ENCODE measurements at places on chromosomes 11 and 22.

- no peak for DNase-seq
These were observed 9.4 kb downstream of the CDC45 start for GRCh38 chr22:19488884-19489843.

DNA sequence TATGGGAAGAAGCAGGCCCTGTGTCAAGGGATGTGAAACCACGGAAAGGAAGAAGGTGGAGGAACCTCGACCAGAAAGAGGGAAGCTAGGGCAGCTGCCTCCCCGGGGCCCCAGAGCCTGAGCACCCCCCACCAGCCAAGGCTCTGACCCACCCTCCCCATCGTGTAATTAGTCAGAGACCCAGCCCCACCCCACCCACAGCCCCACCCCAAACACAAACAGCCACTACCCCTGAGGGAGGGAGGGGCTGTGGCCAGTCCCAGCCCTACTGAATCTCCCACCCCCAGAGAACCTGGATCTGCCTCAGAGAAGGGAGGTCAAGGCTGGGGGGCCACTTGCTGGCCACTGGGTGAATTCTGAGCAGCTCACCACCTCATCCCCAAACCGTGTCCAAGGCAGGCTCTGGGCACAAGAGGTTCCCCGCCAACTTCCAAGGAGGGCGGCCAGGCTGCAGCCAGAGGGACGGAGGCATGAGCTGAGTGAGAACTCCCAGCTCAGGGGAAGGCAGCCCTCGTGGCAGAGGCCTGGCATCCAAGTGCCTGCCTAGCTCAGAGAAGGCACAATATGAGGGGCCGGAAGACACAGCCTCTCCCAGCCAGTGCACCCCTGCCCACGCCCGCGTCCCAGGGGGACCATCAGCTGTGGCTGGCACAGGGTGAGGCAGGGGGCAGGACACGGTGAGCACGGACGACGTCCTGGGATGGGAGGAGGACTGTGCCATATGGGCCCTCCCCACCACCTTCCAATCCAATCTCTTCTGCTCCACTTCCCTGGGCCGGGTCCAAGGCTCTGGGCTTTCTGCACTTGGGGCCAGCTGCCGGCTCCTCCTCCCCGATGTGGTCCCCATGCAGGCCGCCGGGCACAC lies 2.7 kb downstream of the PLXNB2 start:
- no peak for DNase-seq

DNA sequence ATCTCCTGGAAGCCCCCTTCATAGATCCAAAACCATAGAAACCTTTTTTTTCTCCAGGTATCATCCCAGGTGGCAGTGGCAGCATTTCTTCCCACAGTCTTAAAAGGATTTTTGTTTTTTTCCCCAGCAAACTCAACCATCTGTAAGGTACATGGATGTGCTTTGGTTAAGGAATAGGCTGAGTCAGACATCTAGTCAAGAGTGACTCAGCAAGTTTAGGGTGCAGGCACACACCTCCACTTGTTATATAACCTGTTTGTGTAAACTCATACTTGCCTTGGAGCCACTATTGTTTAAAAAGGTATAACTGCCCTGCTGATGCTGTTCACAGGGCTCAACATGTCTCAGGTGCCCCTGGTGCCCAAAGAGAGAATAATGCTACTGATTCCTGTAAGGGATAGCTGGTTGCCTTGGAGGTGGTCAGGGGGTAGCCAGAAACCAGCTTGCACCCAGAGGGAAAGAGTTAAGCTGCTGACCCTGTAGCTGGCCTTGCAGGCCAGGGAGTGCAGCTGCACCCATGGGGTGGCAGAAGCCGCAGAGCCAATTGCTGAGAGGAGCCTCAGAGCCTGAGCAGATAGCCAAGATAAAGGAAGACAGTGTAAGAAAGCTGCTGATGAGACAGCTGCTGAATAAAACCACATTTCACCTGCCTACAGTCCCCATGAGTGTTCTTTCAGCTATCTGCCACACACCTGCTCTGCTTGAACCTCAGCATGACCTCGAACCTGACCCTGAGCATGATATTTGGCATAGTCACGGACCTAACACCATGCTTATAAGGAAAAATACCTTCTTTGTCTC lies 1726.1 kb upstream of the RAG2 start:
- DNase-seq, result no peak

GRCh38 chr22:43018615-43019014 lies 3.7 kb upstream of the PACSIN2 start:
- DNase-seq, result no peak

- DNase-seq, result no peak
These were observed 11.0 kb upstream of the PTPRJ start for GRCh38 chr11:47969401-47969800.

DNA sequence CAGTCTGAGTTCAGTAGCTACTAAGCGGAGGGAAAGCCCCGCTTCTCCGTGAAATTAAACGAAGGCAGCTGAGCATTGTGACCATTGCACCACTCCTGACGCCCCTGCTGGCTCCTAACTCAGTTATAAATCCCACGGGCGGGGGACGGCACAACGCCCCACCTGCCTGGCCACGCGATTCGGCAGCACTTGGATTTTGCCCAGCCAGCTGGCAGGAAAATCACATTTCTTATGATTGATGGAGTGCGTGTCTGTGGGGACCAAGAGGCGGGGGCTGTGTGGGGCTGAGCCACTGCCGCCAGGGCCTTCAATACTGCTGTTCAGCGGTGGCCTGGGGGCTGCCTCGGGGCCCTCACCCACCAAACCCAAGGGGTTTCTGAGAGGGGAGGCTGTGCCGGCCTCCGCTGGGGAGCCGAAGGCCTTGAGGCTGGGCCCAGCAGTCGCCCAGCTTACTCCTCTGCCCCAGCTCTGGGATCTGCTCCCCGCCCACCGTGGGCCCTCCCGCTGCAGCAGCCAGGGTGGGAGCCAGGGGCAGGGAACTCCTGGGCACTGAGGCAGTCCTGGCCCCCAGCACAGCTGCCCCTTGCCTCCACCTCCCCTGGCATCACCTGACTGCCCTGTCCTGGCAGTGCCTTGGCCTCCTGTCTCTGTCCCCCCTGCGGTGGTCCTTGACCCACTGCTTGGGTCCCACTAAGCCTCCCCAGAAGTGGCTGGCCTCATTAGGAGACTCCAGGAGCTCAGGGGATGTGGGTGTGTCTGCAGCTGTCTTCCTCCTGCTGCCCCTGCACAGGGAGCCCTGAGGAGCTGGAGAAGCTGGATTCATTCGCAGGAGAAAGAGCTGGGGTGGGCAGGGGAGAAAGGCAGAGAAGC lies 30.7 kb downstream of the SHISAL1 start:
- no peak for DNase-seq

- no peak for DNase-seq
These were observed 8.8 kb downstream of the POU2F3 start for GRCh38 chr11:120248551-120249278.

Measured in effector memory CD4-positive, alpha-beta T cell (primary cell).